ENCODE measurements at places on chromosomes 1 and 21.

DNA sequence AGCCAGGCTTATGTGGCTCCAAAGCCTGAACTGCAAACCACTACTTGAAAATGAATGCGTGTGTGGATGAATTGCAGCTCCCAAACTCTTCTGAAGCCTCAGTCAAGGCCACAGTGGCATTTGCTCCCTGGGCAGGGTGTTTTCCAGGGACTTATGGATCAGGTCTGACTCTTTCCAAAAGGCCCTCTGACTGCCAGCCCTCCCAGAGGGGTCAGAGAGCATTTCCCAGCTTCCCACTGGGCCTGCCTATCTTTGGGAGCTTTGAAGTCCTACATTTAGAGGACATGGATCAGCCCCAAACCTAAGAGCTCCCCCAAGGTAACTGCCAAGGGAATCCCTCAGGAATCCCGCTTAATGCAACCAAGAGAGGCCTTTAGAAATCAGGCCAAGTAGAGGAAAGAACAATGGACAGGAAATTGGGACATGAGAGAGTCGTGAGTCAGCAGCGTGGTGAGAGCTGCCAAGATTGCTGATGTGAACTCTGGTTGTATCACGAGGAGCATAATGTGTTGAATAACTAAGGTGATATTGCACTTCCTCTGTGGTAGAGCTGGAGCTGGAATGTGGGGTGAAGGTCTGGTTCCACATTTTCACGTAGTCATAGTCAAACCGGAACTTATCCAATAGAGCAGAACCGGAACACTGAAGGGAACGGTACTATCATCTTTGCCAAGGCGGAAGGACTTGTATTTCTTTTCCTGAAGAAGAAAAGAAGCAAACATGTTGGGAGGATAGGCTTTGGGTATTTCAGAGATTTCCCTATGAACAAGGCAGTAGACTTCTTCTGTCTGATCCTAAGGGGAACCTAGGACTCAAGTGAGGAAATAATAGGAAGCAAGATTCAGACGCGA lies 99.4 kb upstream of the JUN start:
- DNase-seq: no peak

- no peak for DNase-seq
Measured at GRCh38 chr1:43582162-43582566, 51.5 kb downstream of the PTPRF start.

- no peak for DNase-seq
Measured at GRCh38 chr1:77446841-77447555, 165.2 kb downstream of the AK5 start.

- DNase-seq: no peak
Measured at GRCh38 chr1:21663951-21664805, 5.0 kb downstream of the RAP1GAP start.

DNA sequence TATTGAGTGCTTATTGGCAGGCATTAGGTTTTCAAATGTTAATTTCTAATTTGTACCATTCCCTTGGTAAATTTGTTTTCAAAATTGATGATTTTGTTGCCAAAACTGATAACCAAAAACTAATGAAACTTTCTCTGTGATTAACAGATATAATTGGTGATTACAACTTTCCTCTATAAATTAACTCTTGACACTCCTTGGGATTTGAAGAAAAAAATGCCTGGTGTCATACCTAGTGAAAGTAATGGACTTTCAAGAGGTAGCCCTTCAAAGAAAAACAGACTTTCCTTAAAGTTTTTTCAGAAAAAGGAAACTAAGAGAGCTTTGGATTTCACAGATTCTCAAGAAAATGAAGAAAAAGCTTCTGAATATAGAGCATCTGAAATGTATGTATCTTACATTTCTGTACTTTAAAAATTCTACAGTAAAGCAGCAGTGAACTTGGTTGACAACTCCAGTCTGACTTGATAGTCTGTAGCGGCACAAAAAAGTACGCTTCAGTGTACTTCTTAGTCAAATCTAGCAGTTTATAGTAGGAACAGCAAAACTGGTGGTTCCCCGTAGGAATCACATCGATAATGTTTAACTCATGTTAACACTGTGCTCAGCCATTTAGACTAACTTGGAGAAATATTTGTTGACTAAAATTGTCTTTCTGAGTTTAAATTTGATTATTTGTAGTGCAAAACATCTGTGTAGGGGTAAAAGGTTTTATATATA lies 3.0 kb downstream of the USP1 start:
- DNase-seq: no peak

DNA sequence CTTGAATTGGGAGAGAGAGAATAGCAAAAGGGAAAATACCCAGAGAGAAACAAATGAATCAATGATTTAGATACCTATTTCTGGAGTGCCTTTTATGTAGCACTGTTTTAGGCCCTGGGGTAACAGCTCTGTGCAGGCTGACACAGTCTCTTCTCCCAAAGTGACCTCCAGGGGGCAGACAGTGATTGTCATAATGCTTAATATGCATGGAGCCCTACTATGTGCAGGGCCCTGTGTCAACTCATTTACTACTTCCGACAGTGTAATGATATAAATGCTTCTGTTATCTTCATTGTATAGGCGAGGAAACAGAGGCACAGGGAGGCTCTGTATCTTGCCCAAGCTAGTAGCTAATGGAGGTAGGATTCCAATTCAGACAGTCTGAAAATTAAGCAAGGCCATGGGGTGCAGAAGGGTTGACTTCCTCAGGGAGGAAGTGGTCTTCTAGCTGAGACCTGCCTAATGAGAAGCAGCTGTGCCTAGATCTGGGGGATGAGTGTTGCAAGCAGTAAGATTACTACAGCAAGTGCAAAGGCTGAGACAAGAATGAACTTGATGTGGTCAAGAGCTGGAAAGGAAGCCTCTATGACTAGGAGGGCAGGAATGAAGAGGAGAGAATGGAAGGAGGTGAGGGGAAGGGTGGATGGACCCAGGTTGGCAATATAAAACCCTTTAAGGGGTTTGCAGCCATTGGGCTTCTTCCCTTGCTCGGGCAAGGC lies 16.2 kb upstream of the SERINC2 start:
- no peak for DNase-seq

- no peak for DNase-seq
Measured at GRCh38 chr1:192602757-192603156, 27.2 kb downstream of the RGS1 start.

DNA sequence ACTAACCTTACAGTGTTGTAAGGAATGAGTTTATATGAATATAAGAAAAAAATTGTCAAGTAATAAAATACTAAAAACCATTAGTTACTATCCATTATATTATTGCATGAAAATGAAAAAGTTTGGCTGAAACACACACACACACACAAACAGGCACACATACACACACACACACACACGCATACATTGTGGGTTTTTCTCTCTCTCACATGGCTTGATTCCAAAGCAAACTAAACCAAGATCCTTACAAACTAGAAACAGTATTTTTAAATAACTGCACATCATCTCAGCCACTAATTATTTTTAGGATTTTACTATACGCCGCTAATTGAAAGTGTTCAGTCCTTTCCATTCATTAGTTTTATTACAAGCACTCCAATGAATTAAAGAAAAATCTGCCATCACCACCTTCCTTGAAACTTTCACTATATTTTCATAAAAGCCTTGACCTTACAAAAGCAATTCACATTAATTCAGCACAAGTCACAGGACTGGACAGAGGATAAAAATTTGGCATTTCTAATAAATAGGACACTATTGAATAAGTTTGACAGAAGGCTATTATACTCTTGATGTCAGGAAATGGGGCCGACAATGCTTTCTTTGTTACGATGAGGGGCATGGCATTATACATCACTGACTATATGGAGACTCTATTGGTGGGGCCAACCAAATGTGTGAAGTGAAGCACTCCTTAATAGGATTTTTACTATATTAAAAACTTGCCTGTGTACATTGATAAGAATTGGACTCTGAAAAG lies 187.0 kb upstream of the ESRRG start:
- DNase-seq: no peak

- DNase-seq: no peak
Measured at GRCh38 chr1:44947063-44947773, 39.2 kb downstream of the EIF2B3 start.

GRCh38 chr21:45511661-45512431 lies 30.4 kb downstream of the SLC19A1 start:
- no peak for DNase-seq

DNA sequence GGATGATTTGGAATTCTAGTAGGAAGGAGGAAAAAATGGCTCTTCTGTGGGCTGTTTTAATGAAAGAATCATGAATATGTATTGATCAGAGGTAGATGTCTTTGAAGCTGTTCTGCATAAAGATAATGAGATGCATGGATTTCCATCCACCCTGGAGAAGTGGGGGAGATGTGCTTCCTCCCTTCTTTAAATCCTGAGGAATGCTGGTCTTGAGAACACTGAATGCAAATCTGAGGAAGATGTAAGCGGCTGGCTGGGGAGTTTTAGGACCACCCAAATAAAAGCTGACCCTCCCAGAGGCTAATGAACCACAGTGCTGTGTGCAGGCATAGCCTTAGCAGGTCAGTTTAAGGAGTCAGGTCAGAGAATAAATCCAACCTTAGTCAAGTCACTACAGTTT lies 37.3 kb downstream of the ZMYND12 start:
- DNase-seq: no peak

- DNase-seq: no peak
Measured at GRCh38 chr1:168157638-168158037, 20.9 kb upstream of the GPR161 start.

- no peak for DNase-seq
Measured at GRCh38 chr1:219155135-219155534, 18.5 kb upstream of the LYPLAL1 start.

DNA sequence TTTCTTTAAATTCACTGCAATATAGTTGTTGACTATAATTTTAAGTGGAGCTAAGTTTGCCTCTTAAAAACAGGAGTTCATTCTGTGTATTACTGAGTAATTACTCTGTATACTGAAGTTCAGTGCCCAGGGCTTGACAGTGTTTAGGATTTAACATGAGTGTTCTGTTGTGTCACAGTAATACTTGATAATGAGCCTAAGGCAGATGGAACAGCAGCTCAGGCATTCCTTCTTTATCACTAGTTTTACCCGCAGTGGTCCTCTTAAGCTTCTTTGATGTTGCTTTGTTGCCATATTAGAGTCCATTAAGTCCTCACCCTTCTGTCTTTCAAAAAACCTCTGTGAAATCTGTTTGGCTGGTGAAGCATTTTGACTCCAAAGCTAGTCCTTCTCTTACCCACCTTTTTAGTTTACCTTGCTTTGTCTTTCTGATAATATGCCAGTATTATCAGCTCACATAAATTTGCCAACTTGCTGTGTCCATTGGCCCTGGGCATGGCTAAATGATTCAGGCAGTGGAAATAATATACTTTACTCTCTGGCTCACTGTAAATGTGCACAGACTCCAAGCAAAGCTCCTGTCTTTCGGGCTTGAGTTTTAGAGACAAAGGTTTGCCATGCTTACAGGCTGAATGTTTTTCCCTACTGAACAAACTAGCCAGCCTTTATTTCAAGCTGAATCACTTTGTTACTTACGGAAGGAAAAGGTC lies 17.7 kb downstream of the HIPK1 start:
- DNase-seq: no peak

GRCh38 chr1:172134087-172134731 lies 286.3 kb upstream of the C1orf105 start:
- DNase-seq: no peak

GRCh38 chr1:210302501-210302900 lies 26.2 kb upstream of the HHAT start:
- DNase-seq: no peak

DNA sequence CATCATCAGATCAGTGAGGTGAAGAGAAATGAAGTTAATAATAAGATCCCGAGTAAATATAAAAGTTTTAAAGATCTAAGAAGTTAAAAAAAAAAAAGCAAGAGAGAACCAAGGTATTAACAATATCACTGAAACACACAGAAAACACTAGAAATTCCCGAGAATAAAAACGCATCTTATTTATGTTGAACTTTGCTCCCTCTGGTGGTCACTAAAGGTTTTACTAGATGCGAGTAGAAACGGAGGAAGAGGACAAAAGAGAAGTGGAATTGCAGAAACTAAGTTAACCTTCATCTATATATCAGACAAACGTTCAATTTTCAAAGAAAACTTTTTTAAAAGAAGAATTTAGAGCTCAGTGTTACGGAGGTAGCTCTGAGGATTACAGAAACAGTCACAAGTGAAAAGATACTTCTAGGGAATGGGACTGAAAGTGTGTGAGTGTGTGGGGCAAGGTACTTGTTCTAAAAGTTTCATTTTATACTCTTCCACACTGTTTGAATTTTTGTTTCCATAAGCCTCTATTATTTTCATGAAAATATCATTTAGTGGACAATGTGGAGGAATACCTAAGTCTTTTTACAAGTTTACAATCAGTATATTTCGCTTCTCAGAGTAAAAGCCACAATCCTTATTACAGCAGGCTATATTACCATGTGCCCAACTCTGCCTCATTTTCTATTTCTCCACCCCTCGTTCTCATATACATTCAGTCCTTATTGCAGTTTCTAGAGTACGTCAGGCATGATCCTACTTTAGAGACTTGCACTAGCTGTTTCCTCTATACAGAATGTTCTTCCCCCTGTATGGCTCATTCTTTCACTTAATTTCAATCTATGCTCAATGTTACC lies 19.7 kb downstream of the ACBD6 start:
- DNase-seq: no peak

GRCh38 chr1:153365696-153366095 lies 8.0 kb downstream of the S100A9 start:
- no peak for DNase-seq

DNA sequence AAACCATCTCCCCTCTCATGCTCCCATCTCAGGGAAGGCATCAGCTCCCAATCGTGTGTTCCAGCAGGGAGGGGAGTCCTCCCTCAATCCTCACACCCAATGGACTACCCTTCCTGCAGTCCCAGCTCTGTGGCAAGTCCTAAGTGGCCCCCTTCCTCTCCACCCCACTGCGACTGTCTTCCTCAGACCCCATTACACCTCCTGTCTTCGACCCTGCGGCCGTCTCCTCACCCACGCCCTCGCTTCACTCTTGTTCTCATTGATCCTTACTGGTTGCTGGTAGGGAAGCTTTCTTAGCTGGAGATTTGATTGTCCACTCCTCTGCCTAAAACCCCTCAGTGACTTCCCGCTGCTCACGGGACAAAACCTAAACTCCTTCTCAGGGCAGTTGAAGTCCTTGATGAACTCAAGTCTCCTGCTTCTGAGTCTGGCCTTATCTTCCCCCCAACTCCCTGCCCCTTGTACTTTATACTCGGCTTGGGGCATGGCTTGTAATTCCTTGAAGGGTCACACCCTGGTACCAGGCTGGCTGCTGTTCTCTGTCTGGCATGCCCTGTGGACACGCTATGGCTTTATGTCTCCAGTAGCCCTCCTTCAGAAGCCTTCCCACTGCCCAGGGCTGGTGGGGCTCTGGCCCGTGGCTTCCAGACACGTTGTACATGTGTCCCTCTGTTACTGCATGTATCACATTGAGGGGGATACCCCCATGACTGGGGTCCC lies 2.3 kb upstream of the EPS8L3 start:
- no peak for DNase-seq

- DNase-seq: no peak
Measured at GRCh38 chr1:17684810-17685209, 70.3 kb upstream of the ACTL8 start.

Measured in stimulated activated CD8-positive, alpha-beta memory T cell treated with anti-CD3 and anti-CD28 coated beads, Interleukin-7, amount 100 ng/mL, for 1 hour (primary cell).